ENCODE measurements at places on chromosomes 4 and X.

DNA sequence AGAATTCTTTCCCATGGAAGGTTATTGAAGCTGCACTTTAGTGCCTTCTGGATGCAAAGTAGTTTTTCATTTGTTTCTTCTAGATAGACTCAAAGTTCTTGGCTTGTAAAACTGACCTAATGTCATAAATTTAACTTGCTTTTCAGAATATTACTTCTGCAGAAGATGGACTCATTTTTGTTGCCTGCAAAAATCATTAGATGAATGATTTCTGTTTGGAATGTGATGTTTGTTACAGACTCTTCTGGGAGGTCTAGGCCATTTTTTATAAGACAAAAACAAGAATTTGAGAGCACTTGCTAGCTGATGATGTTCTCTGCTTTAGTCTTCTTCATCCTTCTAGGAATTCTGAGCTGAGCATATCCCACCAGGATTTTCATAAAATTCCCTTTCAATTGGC lies 308.6 kb upstream of the GIMD1 start:
- no peak for DNase-seq

DNA sequence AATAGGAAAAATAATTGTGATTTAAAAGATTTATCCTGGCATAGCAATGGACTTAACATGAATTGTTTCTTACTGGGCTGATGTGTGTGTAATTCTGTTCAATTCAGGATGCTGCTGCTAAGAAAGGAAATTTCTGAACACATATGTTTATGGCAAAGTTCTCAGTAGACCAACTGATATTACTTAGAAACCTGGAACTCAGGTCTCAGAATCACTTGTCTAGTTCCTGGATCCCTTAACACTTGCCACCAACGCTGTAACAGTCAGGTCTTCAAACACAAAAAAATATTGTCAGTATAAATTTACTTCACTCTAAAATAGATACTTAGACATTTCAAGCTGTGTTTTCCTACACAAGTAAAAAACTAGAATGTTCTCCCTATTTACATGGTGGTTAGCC lies 5.5 kb downstream of the CASP3 start:
- DNase-seq, result no peak

GRCh38 chr4:74450298-74450683 lies 5.4 kb downstream of the AREG start:
- DNase-seq, result no peak

DNA sequence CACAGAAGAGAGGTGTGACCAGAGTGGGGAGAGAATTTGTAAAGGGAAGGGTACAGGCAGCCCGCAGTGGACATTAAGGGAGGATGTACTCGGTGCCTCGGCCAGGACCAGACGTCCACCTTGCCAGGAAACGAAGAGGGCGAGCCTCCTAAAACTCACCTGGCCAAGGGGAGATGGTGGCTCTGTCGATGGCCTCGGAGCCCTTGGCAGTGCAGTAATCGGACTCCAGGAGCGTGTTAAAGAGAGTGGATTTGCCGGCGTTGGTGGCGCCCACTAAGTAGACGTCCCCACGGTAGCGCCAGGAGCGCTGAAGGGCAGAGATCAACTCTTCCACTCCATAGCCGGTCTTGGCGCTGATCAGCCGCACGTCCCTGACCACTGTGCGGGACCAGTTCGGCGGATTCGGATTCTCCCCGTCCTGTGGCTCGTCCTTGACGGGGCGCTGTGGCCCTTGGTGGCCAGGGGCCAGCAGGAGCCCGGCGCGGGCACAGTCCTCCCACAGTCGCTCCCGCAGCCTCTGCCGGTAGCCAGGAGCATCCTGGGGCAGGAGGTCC lies 1.0 kb downstream of the NOA1 start:
- no peak for DNase-seq

GRCh38 chr4:73728091-73728741 lies 12.2 kb upstream of the CXCL8 start:
- no peak for DNase-seq

- DNase-seq, result no peak
Measured at GRCh38 chr4:11973270-11973669, 544.6 kb upstream of the HS3ST1 start.

DNA sequence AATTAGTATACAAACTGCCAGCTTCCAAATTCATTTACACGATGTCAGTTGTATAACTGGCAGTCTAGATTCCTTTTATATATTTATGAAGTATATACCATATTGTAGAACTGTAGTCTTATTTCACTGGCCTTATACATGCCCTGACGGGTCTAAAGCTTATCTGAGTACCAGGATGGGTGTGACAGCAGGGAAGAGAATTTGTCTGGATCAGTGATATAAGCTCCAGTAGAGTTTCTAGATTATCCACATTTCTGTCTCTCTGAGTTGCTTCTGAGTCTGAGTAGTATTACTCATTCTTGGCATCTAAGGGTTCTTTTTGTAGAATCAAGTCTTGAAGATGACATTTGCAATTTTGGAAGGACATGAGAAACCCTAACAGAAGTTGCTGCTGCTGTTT lies 101.3 kb downstream of the RPA4 start:
- peak; percentile 44 for DNase-seq

GRCh38 chrX:13770013-13770535 lies 35.5 kb downstream of the OFD1 start:
- no peak for DNase-seq

DNA sequence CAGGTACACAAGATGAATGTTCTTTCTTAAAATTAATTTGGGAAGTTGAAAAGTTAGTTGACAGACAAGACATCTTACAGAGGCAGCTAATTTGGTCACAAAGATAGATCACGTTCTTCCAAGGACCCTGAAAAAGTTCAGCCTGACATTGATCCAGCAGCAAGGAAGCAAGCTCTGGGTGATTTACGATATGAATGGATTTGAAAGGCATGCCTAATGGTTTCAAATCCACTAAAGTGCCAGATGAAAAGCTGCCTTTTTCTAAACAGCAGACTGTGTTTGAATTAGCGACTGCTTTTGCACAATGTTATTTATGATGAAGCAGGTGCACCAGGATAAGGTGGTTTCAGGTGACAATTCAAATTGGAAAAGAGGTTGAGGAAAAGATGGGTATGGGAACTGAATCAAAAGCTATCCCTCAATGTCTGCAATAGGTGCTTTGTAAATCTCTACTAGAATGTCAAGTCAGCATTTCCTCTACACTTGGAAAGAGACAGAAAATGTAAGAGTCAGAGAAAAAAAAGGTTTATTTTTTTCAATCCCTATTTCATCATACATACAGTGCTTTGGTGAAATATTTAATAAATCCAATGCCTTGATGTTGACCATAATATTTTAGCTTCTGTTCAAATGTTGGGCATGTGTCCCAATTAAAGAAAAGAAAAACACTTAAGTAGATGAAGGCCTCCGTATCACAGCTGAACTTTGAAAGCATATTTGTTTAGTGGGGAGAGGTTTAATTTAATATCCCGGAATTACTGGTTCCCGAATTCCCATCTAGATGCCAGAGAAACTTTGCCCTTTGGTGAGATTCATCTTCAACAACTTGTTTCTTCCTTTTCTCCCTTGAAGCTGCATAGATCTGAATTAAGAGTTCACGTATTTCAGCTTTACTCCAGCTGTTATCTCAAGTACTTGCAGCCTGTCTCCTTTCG lies 6.0 kb downstream of the RASGEF1B start:
- DNase-seq, result no peak

DNA sequence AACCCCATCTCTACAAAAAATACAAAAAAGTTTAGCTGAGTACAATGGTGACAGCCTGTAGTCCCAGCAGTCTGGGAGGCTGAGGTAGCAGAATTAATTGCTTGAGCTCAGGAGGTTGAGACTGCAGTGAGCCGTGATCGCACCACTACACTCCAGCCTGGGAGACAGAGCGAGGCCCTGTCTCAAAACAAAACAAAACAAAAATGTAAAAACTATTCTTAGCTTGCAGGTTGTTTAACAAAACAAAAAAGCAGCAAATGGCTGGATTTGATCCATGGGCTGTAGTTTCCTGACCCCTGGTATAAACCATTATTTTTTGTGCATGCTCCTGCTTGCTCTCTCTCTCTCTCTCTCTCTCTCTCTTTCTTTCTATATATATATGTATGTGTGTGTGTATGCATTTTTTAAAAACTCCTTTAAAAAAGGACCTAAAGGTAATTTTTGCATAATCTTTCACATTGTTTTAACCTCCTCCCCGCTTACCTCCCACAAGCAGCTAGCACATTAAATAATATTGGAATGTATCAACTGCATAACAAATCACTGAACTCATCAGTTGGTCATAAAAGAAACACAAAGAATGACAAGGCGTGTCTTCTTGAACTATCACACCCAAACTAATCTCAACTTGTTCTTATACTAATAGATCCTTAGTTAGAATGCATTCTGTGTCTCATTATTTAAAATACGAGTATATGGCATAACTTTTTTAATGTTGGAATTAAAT lies 4.8 kb downstream of the AREG start:
- DNase-seq, result no peak

DNA sequence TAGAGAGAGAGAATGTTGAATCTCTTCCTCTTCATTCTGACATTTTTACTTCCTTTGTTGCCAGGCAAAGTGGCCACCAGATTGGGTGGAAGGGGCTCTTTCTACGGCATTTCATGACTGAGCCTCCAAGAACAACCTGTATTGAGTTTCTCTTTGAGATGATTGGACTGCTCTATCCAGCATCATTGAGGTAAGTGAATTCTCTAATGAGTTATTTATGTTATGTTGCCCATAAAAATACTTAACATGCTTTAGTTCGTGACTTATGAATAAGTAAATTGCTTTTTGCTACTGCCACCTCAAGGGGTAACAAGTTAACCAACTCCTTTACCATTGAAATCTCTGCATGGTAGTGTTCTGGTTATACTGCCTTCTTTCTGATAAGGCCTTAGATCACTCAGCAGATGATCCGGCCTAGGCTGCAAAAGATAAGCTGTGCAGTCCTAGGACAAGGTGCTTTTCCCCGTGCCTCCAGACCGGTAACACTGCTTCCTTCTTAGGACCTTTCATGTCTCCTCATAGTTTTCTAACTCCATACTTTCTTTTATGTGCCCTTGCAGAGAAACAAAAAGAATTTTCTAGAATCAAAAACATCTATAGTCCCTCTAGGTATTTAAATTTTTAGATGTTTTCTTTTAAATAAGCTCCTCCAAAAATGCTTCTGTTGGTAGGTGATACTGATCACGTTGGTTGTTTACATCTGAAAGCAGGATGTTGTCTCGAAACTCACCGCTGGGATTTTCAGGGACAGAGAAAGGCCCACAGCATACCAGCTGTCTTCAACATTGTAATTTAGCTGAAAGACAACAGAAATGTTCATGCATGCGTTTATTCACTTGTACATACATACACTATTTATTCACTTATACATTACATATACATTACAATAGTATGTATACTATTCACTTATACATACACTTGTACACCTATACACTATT lies 157.1 kb upstream of the RBPJ start:
- DNase-seq, result no peak

- DNase-seq, result peak; percentile 74
Measured at GRCh38 chr4:186948361-186949242, 224.9 kb upstream of the FAT1 start.

DNA sequence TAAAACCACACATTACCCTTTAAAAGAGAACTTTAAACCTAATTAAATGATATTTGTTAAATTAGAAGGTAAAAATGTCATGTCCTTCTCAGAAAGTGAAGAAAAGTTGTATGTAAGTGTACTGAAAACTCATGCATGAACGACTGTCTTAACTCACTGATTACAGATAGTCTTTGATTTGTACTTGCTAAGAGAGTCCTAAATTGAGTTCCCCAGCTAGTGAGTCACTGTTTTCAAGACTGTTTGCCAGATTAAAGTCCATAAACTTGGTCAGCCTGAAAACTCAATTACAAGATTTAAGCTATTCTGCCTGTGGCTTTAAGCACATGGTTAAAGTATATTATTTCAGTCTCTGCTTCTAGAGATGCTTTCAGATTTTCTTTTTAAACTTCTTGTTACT lies 124.9 kb upstream of the ZCCHC13 start:
- no peak for DNase-seq

GRCh38 chr4:53730031-53730805 lies 138.9 kb upstream of the LNX1 start:
- no peak for DNase-seq

DNA sequence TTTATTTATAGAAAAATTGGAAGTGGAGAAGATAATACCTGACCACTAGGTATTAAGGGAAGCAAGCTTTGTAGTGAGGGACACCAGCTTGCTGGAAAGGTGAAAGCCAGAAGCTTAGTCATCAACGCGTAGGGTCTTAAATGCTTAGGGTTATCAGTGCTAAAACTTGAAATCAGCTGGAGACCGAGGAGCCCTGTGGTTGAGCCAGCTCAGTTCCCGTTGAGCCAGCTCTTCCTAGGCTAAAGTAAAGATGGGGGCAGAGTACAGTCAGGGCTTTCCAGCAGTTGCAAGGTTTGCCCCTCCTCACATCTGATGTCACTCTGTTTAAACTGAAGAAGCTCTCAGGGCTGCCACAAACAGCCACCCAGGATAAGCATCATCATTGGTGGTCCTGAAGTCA lies 240.7 kb downstream of the DCLK2 start:
- peak; percentile 92 for DNase-seq

DNA sequence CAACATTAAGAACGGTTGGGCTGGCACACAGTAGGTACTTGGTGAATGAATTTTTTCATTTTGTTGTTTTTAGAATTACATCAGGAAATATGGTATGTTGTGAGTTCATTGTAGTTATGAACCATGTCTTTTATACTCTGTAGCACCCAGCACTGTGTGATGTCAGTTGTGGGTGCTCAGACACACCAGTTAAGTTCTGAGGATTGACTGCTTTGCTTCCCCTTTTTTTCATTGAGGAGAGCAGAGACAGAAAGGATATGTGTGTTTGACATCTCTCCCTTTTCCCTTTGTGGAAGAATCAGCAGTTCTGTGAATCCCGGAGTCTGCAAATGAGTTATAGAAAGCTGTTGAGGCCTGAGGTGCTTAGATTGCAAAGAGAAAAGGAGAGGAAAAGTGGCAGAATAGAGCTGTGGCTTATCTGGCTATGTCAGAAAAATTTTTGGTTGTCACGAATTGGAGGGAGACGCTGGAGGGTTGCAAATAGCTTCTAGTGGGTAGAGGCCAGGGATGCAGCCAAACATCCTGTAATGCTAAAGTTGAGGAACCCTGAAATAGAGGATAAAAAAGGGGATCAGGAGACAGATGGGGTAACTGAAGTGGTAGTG lies 13.1 kb downstream of the SMAD1 start:
- no peak for DNase-seq

DNA sequence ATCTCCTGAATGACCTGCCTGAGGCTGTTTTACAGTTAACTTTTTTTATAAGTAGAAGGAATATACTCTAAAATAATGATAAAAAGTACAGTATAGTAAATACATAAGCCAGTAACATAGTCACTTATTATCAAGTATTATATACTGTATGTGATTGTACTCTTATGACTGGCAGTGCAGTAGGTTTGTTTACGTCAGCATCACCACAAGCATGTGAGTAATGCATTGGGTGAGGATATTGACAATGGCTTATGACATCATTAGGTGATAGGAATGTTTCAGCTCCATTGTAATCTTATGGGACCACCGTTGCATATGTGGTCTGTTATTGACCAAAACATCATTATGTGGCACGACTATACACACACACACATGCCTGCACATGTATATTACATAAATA lies 20.5 kb downstream of the NUDT9 start:
- no peak for DNase-seq

DNA sequence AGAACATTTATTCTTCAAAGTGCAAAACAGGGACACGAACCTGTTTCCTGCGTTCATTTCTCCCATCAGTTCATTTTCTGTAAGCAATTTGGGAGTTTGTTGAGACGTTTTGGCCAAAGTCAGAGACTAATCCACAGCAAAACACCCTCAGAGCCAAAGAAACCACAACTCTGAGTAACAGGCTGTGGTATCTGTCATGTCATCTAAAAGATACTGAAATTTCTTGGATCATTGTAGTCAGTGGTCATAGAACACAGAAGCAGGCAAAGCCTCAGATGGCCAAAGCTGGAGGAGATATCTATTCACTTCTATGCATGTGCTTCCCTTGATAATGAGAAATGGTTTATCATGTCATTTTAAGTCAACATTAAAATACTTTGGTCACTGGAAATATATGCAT lies 485.6 kb upstream of the GALNT7 start:
- DNase-seq, result no peak
